ENCODE measurements at places on chromosomes 2 and 18.
A peak's percentile ranks its signal among the peaks of the same experiment; 100 is the strongest.

DNA sequence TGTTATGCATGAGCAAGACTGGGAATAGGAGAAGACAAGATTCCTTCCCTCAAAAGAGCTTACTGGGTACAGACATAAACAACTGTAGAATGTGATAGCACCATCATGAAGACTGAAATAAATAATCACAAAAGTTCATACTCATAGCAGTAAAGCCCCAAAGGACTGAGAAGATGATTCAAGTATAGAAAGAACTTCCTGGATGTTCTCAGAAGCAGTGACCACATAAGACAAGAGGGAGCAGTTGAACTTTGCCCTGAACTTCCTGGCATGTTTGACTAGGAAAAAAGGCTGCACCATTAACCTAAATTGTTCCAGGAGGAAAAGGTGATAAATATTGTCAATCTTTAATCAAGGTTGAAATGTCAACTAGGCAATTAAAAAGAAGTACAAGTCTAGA, 57.8 kb upstream of the CCDC141 start:
- DNase-seq: no peak

- no peak for DNase-seq
These were observed 121.1 kb upstream of the ACAA2 start for GRCh38 chr18:49934457-49934856.

- DNase-seq: no peak
These were observed 211.7 kb downstream of the PMAIP1 start for GRCh38 chr18:60111525-60111924.

- DNase-seq: no peak
These were observed 498.7 kb downstream of the BCL11A start for GRCh38 chr2:60054571-60055340.

GRCh38 chr2:167862782-167863181, 384.6 kb downstream of the STK39 start:
- DNase-seq: no peak

- no peak for DNase-seq
These were observed 238.5 kb downstream of the ALPK2 start for GRCh38 chr18:58390399-58390798.

DNA sequence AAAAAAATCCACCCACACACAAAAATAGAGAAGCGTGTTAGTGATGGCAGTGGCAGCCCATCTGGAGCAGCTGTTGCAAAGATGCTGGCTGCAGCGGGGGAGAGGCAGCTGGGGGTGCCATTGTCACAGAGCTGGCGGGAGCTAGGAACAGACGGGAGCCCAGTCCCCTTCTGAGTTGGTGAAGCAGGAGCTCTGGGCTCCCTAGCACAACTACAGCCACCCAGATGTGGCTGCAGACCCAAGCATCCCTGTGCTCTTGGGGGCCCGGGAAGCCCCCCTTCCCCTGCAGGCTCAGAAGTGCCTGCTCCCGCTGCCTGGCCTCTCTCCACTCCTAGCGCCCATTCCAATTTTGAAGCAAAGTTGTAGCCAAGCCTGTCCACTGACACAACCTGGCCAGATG, 366.6 kb upstream of the MC4R start:
- no peak for DNase-seq

- DNase-seq: no peak
These were observed 216.7 kb downstream of the TGIF1 start for GRCh38 chr18:3666526-3667254.

DNA sequence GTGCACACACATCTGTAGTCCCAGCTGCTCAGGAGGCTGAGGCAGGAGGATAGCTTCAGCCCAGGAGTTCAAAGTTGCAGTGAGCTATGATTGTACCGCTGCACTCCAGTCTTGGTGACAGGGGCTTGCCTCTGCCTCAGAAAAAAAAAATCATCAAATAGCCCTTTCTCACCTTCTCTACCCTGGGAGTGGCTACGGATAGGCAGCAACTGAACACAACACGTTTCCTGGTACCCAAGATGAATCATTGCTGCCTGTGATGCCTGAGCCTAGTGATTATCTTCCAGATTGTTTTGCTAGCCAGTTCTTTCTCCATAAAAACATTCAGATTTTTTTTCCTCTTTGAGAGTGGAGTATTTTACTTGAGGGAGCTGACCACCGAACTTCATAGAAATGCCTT, 13.5 kb downstream of the INPP4A start:
- DNase-seq: no peak

DNA sequence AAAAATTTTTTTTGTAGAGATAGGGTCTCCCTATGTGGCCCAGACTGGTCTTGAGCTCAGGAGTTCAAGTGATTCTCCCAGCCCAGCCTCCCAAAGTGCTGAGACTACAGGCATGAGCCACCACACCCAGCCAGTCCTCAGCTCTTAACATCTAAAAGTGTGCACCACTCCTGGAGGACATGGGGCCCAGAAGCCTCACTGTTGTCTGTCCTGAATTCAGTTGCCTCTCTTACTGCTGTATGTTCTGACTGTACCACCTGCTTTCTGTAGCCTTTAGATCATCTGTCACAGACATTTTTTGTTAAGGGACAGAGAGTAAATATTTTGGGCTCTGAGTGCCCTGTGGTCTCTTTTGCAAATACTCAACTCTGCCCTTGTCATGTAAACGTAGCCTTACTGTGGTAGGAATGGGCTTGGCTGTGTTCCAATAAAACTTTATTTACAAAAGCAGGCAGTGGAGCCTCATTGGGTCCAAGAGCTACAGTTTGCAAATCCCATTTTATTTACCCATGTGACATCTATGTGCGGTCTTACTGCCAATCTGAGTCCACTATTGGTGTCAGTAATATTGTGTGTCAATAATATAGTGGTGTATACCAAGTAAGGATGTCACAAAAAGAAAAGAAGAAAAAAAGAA, 38.1 kb downstream of the TMEM37 start:
- no peak for DNase-seq

DNA sequence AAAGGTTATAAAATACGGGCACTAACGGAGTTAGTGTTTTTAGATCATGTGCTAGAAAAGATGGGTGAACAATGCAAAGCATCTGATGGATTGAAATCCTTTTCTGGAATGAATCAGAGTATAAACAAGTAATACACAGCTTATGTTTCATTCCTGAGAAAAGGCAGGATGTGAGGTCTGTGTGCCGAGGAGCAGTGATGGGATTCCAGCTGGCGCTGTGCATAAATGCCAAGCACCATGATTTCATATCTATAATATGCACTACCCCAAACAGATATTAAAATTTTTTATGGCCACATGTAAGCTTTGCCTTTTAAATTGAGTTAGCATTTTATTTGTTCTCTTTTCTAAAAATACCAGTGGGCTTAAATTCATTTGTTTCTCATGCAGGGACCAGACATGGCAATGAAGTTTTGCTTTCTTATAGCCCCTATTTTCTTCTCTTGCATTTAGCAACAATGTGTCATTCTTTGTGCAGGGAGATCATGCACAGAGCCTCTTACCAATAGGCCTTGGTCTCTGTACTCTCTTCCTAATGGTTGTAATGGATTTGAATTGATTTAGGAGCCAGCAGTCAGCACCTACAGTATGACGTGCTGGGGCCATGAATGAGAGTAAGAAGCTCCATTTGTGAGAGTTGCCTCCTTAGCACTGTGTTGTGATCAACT, 323.9 kb downstream of the SLC8A1 start:
- DNase-seq: no peak

GRCh38 chr2:139790807-139791752, 1010.9 kb upstream of the NXPH2 start:
- no peak for DNase-seq

DNA sequence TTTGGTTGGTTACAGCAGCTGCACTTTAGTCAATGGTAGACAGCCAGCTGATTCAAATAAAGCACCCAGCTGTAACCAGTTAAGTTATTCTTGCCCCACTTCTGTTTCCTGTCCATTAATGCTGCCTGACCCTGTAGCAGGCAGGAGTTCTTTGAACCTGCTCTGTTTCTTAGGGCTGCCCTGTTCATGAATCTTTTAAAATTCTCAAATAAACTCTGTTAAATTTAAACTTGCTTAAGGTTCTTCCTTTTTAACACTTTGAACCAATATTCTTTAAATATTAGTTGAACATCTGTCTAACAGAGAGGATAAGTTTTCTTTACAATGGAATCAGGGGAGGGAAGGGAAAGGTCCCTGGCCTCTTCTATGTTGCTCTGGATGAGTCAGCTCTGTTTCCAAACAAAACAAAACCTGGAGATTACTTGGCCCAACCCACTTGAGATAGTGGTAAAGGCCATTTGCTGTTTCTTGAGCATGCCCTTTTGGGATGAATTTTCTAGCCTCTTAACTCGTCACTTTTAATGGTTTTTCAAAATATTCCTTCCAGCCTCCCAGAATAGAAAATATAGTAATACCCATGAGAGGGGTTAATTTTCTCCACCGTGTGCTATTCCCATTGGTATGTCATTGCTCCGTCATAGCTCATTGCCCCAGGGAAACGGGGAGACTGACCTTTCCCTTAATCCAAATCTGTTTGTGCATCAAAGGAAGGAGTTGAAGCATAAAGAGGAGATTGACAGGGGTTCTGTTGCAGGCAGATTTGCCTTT, 112.1 kb upstream of the FHL2 start:
- DNase-seq: peak; percentile 55

DNA sequence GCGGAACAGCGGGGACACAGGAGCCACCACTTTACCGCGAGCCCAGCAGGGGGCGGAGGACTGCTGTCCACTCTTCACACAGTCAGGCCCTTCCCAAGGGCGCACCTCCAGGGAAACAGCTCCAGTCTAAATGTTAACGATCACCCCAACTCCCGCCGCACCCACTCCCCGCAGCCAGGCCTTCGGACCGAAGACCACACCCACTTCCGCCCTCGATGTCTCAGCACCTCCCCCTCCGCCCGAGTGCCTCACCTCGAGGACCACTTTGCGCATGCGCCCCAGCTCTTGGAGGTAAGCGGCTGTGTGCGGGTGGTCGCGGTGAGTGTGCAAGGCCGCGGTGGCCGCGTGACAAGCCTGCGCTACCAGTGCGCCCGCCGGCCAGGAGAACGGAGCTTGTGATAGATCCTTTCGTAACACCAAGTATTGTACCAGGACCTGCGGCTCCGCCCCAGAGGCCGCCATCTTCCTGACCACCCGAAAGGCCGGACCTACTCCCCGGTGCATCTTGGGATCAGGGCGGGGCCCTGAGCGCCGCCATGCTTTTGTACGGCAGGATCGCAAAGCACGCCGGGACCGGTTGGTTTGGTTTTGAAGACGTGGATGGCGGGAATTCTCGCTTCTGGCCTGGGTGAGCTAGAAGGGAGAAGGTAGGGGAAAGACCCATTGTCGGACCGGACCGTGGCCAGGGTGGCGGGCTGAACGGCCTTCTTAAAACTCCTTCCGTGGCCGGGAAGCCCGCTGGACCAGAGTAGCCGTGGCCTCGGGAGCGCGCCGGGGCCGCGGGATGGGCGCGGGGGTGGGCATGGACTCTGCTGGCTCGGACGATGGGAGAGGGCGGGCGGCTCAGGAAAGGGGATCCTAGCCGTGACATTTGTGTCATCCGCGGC, at the start of the genes CENPO and PTRHD1:
Gene CENPO, plus strand, starts transcription at position 552 of the 887 bp plus-strand sequence. CDS start 495 bp downstream, outside the sequence.
Gene PTRHD1, minus strand, starts transcription at position 518 of the 887 bp plus-strand sequence. Its CDS starts 14 bp downstream, at position 504.
- peak; percentile 91 for DNase-seq

GRCh38 chr2:99691926-99692325, 202.1 kb upstream of the REV1 start:
- no peak for DNase-seq

DNA sequence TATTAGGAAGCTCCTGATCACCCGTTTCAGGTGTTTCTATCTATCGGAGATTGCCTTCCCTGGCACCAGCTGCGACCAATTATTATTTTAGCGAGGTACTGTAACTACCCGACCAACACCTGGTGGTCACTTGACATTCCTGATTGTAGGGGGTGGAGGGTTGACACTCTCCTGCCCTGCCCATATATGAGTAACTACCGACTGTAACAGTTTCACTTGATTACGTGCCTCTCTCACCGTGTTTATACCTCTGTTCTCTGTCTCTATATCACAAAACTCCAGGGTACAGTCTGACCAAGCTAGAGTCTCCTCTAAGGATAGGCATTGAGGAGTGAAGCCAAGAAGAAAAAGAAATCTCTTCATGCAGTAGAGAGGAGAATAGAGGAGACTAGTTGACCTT, 268.0 kb upstream of the LRATD1 start:
- DNase-seq: no peak

GRCh38 chr2:102294802-102295489, 16.4 kb upstream of the IL1RL1 start:
- no peak for DNase-seq

DNA sequence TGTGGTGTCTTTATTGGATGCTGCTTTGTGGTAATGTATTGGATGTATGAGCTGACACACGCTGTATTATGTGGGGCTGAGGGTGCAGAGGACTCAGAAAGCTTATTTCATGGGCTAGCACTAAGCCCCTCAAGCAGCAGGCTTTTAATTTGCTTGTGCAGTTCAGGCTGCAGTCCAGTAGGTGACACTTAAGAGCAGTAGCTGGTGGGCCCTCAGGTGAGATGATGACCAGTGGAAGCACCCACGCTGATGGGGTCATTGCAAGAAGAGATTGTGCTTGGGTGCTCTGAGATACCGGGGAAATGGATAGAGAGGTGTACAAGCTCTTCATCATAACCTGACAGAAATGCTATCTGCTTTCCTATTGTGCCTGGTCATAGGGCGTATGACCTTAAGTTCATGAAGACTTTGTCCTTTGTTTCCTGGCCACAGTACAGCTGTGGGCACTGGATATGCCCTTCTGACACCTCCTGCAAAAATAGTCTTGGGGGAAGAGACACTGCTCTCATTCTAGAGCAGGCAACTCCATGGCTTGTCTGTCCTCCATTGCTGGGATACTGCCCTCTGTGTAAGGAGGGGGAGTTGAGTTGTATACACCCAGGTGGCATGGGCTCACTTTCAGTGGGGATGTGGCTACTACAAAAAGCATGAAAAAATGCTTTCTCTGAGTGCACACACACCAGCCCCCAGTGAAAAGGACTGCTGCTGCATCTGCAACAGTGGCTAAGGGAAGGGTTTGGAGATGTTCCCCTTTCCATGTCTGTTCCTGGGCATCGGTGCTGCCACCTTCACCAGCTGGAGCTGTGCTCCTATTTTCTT, 205.7 kb upstream of the ZSWIM2 start:
- no peak for DNase-seq

- DNase-seq: no peak
These were observed 131.6 kb upstream of the TANK start for GRCh38 chr2:161028581-161028980.

DNA sequence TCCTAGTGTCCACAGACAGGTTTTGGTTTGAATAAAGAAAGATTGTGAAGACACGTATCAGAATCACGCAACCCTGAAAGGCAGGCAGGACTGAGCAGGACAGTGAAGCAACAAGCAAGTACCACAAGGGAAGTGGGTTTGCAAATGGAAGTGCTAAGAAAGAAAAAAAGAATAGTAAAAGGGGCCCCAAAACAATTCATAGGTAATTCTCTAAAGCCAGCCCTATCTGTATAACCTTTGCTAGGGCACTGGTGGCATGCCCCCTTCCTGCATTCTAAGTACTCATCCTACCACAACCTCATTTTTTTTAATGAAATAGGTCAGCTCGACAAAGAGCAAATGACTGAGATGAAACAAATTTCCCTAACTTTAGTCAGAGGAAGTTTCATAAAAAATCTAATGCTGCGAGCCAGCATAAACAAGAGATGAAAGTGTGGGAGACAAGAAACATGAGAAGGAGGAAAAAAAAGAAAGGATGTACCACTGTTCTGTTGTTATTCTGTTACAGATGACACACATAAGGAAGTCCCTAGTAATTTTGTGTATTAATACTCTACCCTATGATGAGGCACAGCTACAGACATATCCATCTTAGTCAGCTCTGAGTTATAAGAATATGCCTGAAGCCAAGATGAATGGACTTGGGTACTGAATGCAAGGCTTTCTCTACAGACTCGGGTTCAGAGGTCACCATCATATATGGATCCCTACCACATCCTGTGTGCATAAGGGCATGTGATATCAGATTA, 32.2 kb downstream of the IKZF2 start:
- DNase-seq: peak; percentile 32

All from brain pericyte (primary cell).